ENCODE measurements at places on chromosomes 3 and 15.
A peak's percentile ranks its signal among the peaks of the same experiment; 100 is the strongest.

GRCh38 chr3:3815206-3815605 is 16.0 kb downstream of the LRRN1 start:
- no peak for DNase-seq

DNA sequence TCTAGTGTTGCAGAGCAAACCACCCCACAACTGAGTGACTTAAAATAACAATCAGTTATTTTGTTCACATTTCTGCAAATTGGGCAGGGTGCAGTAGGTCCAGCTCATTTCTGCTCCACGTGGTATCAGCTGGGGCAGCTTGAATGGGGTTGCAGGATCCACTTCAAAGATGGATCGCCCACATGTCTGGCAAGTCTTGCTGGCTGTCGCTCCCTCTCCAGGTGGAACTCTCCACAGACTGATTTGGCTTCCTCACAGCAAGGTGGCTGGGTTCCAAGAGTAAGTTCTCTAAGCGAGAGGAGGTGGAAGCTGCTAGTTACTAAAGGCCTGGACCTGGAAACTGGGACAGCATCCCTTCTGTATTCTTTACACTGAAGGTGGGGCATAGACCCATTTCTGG is 213.3 kb downstream of the SLC9A9 start:
- DNase-seq, result no peak

DNA sequence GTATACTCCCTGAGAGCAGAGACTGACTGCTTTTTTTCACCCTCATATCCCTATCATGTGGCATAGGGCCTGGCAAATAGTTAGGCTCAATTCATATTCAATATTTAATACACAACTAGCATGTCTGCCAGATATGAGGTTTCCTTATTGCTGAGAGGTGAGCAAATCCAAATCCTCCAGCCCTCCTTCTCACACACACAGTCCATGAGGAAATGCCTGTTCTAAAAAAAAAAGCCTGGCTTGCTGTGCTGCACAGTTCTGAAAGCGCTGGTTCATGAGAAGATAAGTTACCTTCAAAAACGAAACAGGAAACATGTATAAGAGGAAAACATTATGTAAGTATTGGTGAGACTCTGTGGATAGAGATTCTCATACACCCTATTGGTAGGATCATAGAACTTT is 15.5 kb upstream of the ACAP2 start:
- peak; percentile 71 for DNase-seq

- DNase-seq, result no peak
These were observed 179.8 kb downstream of the THSD4 start for GRCh38 chr15:71294911-71295602.

GRCh38 chr3:58560771-58561311 is 16.4 kb downstream of the FAM107A start:
- DNase-seq, result peak; percentile 59

- no peak for DNase-seq
These were observed 72.2 kb downstream of the DLG1 start for GRCh38 chr3:197226179-197226578.

GRCh38 chr15:81270781-81271491 is 53.0 kb downstream of the STARD5 start:
- no peak for DNase-seq

DNA sequence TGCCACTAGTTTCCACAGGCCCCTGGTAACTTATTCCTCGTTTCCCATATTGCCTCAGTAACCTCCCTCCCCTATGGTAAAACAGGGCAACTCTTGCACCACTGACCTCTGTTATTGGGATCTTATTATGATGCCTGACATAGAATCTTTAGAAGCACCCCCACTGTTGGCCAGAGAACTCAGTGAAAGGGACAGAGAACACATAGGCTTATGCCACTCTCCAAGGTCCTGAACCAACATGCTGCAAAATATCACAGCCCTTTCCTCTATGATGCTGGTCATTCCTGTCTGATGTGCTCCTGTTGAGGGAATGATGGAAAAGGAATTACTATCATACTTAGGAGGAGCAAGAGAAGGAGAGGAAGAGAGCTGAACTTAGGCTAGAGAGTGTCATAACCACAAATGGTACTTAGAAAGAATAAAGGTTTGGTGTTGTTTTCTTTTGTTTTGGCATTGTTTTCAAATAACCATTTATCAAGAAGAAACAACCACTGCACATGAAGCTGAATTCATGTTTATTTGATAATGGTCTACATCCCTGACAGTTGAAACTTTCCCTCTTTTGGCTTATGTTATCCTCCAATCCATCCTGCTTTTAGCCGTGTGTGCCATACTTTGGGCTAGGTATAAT is 330.2 kb downstream of the EPHB1 start:
- DNase-seq, result no peak

GRCh38 chr15:87620393-87620792 is 636.1 kb downstream of the NTRK3 start:
- DNase-seq, result no peak

- DNase-seq, result no peak
These were observed 4.9 kb upstream of the ACKR4 start for GRCh38 chr3:132592216-132592615.

- DNase-seq, result no peak
These were observed 30.3 kb downstream of the RAP2B start for GRCh38 chr3:153192327-153192726.

DNA sequence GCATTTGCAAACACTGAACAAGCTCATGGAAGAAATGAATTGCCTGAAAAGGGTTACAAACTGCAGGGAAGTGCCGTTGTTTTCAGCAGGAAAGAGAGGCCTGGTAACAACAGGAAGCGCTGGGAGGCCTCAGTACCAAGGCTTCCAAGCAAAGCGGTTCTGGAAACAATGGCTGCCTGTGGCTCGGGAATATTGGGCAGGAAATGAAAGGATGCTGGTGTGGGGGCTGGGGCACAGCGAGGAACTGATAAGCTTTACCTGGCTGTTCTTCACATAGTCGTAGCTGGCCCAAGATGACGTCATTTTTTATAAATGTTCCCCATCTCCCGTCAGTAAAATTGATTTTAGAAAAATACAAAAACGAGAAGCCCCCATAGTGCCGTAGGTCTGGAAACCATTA is 55.9 kb downstream of the ARHGAP31 start:
- DNase-seq, result peak; percentile 53

- no peak for DNase-seq
These were observed 20.8 kb downstream of the KLHL25 start for GRCh38 chr15:85773970-85774369.

- DNase-seq, result no peak
These were observed 93.3 kb upstream of the IMPG2 start for GRCh38 chr3:101413656-101414055.

DNA sequence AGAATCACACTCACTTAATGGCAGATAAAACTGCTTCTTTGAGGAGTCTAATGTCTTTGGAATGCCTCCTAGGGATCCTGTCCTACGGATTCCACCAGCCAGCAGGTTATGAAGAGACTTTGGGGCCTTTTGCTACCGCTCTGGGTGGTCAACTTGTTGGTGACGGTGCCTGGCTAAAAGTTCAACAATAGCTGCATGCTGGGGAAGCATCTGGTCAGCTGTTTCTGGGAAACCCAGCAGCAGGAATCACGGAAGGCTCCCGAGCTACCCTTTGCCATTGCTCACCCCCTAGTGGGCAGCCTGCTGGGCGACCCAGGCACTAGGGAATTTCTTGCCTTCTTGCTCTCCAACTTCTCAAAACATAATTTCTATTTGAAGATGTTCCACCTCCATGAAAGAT is 263.3 kb downstream of the NEK10 start:
- DNase-seq, result no peak

GRCh38 chr15:101614761-101615160 is 37.4 kb downstream of the TM2D3 start:
- DNase-seq, result no peak

DNA sequence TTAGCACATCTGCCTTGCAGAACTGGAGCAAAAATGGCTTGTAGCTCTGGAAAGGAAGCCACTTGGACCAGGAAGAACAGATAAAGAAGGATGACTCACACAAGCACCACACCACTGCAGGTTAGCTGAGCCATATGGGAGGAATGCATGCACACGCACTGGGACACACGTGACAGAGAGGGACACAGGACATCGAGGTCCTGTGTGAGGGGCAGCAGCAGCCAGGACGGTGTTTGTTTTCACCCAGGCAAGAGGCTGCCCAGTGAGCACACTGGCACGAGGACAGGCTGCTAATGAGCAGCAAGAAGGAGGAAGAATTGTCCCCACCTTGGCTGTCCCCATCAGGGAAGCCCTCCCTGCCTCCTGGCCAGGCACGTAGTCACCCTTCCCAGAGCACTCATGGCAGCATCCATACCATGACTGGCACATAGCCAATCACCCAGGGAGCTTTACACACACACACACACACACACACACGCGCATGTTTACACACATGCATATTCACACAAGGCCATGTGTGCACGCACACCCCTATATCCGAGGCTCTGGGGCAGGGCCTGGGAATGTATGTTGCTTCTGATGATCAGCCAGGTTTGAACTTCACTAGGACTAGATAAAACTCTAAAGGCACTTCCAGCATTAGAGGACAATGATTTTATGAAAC is 24.0 kb upstream of the SPTBN5 start:
- no peak for DNase-seq

GRCh38 chr3:169103951-169104941 is 559.3 kb downstream of the MECOM start:
- no peak for DNase-seq

DNA sequence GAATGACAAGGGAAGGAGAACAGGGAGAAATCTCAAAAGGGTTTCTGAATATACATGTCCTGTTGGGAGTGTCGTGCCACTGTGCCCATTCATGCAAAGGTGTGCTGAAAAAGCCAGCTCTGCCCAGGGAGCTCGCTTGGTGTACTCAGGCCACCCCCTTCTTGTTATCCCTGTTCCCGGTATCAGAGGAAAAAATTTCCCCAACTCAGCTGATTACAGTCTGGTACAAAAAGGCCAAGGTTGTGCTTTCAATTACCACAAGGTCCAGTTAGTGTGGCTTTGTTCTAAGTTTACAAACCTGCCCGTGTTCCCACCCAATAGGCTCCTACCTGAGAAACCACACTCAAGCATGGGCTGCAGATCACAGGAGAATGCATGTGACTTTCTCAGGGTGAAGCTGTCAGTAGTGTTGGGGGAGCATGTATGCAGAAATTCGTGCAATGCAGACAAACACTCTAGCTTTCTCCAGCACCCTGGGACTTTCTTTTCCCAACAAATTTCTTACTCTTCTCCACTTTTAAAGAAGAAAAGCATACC is 648.5 kb downstream of the NR2F2 start:
- DNase-seq, result peak; percentile 41

DNA sequence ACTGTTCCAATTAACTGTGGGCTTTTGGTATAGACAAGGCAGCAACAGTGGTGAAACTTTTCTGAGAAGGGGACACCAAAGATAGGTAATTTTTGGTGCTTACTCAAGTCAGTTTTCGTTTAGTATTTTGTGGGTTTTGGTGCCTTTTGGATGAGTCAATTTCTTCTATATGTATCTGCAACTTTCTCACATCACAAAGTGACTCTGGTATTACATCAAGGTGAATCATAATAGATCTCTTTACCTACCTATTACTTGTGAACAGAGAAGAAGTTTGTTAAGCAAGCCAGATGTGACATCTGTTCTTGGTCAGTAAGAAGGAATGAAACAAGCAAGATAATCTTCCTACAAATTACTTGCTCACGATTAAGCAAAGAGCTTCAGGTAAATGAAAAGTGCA is 732.4 kb upstream of the DPPA4 start:
- DNase-seq, result no peak

DNA sequence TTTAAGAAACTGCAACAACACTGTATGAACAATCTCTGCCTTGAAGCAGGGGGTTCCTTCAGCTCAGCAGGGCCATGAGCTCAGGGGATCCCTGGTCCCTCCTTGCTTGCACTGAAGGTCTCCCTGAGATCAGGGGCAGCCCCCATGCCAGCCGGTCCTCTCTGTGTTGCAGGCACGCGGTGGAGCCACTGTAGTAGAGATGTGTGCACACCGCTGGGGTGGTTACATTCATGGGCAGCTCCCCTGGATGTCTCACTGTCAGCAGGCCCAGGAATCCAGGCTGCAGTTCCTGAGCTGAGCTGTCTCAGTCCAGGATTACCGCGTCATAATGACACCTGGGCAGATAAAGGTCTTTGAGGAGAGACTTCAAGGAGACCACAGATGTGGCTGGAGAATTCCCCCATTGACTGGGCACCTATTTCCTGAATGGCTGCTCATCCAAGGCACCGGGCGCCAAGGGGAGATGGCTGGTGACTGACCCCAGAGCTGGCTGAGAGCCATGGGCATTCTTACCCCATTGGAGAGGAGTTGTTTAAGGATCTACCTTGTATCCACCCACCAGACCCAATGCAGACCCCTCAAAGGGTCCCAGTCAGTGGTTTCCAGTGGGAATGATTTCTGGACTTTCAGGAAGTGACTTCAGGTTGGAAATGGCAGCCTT is 10.4 kb upstream of the KLF13 start:
- no peak for DNase-seq

GRCh38 chr15:48557335-48557734 is 88.2 kb downstream of the FBN1 start:
- peak; percentile 40 for DNase-seq

DNA sequence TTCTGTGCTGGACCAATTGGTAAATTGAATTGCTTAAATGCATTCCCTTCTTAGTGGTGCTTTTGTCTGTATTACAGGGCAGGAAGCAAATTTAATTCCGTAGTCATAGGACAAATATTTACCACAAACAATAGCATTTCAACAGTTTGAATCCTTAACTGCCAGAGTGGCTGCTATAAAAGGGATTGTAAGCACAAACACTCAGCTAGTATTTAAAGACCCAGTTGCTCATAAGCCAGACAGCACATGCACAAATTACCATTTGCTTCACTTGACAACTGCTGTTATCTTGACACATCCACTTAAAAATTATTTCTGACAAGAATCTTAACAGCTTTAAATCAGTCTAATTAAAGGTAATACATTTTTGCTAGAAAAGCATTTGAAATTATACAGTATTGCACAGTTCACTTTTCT is 490.2 kb upstream of the ADAMTS9 start:
- DNase-seq, result no peak

GRCh38 chr15:60648928-60649679 is 170.2 kb upstream of the ICE2 start:
- no peak for DNase-seq

- no peak for DNase-seq
These were observed 139.8 kb downstream of the BBX start for GRCh38 chr3:107662586-107662985.

- no peak for DNase-seq
These were observed 87.4 kb downstream of the CHST2 start for GRCh38 chr3:143206955-143207337.

DNA sequence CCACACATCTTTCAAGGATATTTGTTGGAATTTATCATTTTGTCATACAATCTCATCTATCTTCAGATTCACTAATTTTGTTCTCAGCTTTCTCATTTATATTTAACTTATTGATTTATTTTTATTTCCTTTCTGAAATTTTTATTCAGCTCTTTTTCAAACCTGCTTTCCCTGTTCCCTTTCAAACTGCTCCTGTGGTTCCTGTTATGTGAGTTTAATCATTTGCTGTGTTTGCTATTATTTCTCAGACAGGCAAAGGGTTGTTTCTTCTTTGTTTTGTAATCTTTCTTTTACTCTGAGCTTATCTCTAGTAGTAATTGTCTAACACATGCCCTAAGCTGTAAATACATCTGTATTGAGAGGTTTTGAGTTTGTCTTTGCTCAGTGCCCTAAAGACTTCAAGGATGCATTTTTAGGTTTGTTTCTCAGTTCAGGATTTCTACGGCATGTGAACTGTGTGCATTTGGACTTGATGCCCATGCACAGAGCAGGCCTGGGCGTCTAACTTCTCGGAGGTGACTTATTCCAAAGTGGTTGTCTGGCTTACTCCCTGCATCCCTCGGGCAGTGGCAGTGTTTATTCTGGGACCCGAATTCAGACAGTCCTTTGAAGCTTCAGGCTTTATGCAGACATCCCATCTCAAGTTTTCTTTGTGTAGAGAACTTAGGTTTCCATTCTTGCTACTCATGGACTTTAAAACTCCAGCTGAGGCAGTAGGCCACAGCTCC is 155.0 kb upstream of the TRIM42 start:
- no peak for DNase-seq

GRCh38 chr3:12454816-12455121 is 29.5 kb upstream of the TSEN2 start:
- DNase-seq, result no peak
